Renal pelvis (tissue), 12 donors: ENCODE measurements at places on chromosomes 3 and 15. TPM values are rescaled to one million over a fixed set of nuclear protein-coding genes. Genes with fewer than 3 reads are reported as not detected.
A peak's percentile ranks its signal among the peaks of the same experiment; 100 is the strongest.

DNA sequence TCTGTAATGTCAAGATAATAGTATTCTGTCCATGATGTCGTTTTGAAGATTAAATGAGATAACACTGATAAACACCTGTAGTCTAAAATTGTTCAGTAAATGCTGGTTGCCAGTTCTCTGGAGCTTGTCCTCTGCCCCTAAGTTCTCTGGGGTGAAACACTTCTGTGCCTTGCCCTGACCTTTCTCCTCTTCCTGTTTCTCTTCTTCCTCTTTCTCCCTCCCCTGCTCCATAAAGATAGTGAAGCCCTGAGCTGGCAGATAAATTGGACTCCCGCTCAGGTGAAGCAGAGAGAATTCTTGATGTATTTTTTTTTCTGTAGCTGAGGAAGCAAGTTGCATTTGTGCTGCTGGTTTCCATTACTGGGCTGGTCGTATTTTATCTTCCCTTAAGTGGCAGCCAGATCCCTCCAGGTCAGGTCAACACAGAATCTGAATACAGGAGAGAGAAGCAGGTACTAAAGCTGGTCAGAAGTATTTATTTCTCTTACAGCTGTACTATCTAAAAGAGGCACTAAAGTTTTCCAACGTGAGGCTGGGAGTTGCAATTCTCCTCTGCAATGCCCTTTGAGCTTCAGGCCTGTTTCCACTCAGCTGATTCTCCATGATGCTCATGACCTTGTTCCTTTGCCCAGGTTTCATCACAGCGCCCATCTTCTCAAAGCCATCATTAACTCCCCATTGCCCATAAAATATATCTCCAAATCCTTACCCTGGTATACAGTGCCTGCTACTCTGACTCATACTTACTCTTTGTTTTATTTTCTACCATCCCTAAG is 319.3 kb upstream of the CFAP20DC start:
- DNase-seq: peak; percentile 23

DNA sequence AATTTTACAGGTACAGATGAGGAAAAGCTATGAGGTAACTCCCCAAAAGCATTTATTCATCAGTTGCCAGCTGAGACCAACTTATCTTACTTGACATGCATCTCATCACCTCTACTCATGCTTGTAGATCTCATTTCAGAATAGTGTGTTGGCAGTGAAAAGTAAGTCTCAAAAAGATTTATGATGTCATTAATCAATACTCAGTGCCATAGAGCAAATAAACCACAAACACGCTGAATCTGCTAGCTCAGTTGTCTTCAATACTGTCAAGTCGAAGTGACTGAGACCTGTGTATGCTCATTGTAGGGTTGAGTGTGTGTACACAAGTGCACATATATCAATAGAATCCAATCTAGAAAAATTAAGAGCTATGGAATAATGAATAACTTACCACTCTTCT is 413.5 kb downstream of the CNTN3 start:
- no peak for DNase-seq

GRCh38 chr15:39406485-39406884 is 174.4 kb upstream of the THBS1 start:
- DNase-seq: no peak

DNA sequence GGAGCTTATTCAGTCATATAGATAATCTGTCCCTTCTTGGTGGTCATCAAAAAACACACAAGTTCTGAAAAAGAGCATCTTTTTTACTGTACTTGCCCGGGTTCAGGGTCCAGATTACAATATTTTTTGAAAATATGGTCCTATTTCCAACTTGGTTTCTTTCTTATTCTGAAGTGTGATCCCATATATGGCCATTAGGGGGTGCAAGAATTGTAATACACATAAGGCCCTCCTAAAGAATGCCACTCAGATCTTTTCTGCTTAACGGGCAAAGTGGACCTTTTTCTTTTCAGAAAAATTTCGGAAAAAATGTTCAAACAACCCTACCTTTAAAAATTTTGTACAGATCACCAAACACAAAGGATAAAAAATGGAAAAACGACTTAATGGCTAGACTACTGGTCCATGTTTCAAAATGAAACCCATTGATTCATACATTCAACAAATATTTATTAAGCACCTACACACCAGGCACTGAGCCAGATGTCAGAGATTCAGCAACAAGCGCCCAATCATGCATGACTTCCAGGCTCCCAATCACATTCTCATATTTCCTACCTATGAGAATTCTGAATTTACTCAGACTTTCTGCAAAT is 102.0 kb upstream of the MYRIP start:
- peak; percentile 19 for DNase-seq

DNA sequence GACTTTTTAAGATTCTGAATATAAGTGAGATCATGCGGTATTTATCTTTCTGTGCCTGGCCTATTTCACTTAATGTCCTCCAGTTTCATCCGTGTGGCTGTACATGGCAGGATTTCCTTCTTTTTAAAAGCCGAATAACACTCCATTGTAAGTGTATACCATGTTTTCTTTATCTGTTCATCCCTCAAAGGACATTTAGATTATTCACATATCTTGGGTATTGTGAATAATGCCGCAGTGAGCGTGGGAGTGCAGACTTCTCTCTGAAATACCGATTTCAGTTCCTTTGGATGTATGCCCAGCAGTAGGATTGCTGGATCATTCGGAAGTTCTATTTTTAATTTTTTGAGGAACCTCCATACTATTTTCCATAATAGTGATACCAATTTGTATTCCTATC is 136.1 kb downstream of the APBA2 start:
- DNase-seq: no peak

DNA sequence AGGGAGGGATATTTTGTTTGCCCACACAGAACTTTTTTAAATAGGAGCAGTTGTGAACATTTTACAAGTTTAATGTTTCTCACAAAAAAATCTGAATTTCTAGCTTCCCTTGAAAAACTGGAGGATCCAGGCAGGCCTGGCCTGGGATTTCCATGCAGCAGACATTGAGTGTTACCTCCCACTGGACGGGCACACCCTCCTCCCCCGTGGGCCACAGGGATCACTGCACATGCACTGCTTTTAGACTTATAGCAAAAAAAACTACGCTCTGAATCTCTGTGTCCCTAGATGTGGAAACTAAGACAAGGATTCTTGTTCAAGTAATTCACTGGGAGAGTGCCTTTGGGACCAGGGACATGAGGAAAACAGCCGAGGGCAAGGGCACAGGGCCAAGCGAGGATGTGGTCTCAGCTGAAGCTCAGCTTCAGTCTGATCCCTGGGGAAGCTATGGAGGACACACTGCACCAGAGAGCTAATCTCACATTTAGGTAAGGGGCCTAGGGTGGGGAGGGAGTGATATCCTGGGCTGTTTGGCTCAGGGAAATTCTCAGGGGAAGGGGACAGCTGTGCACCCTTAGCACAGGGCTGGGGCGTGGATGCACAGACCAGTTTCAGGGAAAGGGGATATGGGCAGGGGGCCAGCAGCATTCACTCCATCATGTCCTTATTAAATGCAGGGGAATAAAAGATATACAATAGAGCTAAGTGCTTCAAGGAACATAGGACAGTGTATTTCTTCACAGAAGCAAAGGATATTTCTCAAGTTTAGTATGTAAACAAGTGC is 46.0 kb downstream of the FSIP1 start:
- DNase-seq: no peak

DNA sequence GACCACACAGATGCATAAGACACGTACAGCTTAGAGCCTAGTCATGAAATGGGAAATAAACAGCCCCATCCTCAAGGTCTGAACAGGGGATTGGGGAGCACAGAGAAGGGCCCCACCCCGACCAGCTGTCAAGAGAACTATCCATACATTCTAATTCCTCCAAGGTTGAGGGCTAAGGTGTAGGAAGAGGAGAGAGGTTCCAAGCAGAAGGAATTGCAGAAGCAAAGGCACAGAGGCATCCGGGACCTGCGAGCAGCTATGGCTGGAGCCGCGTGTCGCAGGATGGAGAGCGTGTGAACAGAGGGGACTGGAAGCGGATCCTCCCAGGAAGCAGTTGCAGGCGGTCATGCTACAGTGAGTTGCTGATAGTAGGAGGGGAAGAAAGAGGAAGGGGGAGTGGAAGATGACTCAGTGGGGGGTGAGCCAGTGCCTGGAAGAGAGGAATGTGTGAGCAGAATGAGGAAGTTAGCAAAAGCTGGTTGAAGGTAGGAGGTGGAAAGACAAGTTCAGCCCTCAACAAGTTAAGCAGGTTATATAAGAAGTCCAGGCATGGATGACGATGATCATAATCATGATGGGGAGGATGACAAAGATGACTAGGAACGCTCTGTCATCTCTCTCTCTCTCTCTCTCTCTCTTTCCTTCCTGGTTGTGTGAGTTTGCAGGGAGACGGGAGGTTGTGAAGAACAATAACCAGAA is 89.7 kb downstream of the LIPC start:
- DNase-seq: peak; percentile 85

GRCh38 chr15:50786871-50787270 is 21.4 kb upstream of the SPPL2A start:
- no peak for DNase-seq

GUCA1C gene
- polyA plus RNA-seq: 0.50 TPM

IL12A gene
- polyA plus RNA-seq: 0.62 TPM

ERICH6 gene
- 1.4 TPM for polyA plus RNA-seq
